ENCODE measurements at places on chromosomes 6 and 20.

- DNase-seq = no peak
Observed at GRCh38 chr6:25706314-25707014, 48.1 kb upstream of the SLC17A4 start.

GRCh38 chr6:26362836-26363220 lies 2.2 kb upstream of the BTN3A2 start:
- DNase-seq = no peak

DNA sequence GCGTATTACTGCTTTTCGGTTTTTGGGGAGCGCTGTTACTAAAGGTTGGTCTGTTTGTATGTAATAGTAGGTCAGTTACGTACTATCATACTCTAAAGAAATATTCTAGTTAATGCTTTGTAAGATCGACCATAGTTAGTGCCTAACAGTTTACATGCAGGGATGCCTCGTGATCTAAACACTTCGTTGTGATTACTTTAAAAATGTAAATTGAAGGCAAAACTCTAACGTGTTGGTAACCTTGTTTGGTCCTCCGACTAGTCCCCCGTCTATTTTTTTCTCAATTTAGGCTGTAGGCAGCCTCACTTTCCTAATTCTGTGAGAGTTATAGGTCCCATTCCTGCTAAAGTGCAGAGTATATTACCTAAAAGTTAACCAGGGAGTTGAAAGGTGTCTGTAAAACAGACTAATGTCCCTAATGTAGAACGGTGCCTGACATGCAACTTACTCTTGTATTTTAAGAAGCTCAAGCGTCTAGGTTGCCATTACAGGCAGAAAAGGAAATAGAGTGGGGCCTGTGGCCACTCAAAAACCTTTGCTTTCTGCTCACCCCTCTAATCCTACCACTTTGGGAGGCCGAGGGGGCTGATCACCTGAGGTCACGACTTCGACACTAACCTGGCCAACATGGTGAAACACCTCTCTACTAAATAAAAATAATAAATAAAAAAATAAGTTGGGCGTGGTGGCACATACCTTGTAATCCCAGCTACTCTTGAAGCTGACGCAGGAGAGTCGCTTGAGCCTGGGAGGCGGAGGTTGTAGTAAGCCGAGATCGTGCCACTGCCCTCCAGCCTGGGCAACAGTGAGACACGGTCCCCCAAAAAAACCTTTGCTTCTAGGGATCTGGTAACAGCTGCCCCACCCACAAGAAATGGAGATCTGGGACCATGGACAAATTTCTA lies 37.8 kb downstream of the HFE start:
- DNase-seq = no peak

DNA sequence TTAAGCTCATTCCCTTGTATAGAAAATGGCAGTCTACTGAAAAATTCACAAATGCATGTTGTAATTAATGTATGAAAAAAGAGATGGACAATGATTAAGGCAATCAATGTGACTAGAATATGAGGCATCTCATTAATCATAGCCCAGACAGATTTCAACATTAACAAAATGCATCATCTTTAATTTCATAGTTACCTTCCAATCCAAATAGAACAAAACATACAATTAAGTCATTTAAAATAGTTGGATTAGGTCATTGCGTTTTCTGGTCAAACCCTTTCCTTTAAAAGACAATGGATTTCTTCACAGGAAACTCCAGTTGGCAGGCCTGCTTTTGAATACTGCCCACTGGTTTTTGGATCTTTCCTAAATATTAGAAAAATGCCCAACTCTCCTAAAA lies 203.9 kb downstream of the HAO1 start:
- no peak for DNase-seq

GRCh38 chr20:63846128-63846771 lies 15.0 kb upstream of the ABHD16B start:
- peak; percentile 75 for DNase-seq

DNA sequence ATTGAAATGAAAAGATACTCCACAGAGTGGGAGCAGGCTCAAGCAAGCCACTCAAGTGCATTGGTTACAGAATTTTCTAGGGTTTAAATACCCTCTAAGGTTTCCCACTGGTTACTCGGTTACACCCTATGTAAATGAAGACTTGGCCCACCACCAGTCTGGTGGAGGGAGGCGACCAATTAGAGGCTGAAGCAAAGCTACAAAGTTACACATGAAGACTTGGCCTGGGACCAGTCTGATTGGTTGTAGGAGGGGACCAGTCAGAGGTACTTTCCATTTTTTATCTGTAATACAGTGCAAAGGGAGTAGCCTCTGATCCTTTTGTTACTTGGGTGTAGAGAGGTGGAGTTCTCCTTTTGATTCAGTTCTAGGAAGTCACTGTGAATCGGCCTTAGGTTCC lies 7.6 kb downstream of the SRSF12 start:
- peak; percentile 85 for DNase-seq

DNA sequence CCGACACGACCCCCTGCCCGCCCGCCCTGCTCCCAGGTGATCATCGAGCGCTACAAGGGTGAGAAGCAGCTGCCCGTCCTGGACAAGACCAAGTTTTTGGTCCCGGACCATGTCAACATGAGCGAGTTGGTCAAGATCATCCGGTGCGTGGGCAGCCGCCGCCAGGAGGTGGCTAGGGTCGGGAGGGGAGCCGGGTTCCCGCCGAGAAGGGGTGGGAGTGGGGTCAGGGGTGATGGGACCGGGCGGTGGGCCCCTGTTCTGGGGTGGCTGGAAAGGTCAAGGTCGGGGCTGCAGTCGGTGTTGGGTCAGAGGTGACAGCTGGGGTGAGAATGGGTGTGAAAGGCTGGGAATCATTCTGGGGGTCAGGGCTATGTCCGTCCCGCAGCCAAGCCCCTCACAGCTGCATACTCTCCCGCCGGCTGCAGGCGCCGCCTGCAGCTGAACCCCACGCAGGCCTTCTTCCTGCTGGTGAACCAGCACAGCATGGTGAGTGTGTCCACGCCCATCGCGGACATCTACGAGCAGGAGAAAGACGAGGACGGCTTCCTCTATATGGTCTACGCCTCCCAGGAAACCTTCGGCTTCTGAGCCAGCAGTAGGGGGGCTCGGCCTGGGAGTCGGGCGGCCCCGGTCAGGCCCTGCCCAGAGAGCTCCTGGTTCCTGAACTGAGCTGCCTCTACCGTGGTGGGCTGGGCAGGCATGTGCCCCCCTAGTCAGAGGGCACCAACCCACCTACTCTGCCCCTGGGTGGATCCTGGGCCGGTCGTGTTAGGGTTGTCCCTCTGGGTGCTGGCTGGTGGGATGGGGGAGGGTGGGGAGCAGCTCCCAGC lies 1.0 kb downstream of the MAP1LC3A start:
- DNase-seq = peak; percentile 26

DNA sequence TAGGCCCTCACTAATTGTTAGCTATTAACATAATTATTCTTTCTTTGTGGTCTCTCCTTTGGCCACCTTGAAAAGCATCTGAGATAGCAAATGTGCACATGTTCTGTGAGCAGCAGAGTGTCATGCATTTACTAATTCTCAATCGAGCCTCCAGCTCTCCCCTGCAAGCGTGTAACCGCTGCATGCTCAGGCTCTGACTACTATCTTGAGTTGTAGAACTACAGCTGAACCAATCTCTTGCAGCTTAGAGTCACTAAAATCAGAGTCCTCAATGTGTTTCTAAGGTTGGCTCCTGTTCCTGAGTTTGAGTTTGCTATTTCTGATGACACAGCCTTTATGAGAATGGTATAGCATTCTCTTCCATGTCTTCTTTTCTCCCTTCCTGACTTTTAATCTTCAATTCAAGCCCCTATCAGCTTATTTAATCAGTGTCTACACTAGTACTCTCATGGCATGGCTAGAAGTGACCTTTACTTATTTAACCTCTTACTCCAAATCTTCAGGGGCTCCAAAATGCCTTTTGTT lies 65.5 kb downstream of the PPP1R3G start:
- no peak for DNase-seq

- DNase-seq = no peak
Observed at GRCh38 chr20:38700926-38701325, 23.4 kb upstream of the SLC32A1 start.

- DNase-seq = no peak
Observed at GRCh38 chr6:39499053-39499452, 176.6 kb upstream of the KCNK16 start.

- no peak for DNase-seq
Observed at GRCh38 chr20:7090811-7091210, 323.3 kb downstream of the BMP2 start.

- no peak for DNase-seq
Observed at GRCh38 chr6:33213166-33213988, 5.1 kb downstream of the RING1 start.

- no peak for DNase-seq
Observed at GRCh38 chr6:136477548-136477947, 72.7 kb downstream of the MAP7 start.

GRCh38 chr20:25126204-25127029 lies 44.5 kb upstream of the VSX1 start:
- DNase-seq = no peak

GRCh38 chr6:81938014-81938856 lies 185.8 kb upstream of the TENT5A start:
- no peak for DNase-seq

DNA sequence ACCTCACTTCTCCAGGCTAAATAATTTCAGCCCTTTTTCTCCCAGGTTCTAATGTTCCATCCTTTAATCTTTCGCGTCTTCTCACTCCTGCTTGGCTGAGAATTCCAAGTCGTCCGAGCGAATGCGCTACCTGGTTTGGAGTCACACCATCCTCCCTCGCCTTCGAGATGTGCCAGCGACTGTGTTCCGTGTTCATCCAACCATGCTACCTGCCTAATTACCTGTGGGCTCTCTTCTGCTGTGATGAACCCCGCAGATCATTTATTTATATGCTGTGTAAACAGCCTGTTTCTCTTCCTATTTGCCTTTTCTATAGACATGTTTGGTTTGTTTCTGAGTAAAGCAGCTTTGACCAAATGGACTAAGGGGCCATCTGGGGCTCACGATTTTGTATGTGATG lies 83.5 kb upstream of the TMEM181 start:
- DNase-seq = no peak

- peak; percentile 16 for DNase-seq
Observed at GRCh38 chr6:94270091-94270948, 851.0 kb upstream of the EPHA7 start.

GRCh38 chr20:4949833-4950178 lies 51.5 kb downstream of the SLC23A2 start:
- DNase-seq = peak; percentile 61

DNA sequence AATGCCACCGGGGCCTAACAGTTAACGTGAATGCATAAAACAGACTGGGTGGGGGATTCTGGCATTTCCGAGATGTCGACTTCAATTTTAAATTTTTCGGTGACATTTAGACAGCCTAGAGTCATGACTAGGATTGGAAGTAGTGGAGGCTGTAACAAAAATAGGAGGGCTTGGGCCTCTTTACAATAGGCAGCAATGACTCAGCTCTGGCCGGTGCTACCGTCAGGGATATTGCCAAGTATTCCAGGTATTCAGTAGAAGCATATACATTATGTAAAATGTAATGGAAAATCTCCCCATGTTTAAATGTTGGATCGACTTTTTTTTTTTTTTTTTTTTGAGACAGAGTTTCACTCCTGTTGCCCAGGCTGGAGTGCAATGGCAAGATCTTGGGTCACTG lies 136.2 kb upstream of the STMND1 start:
- DNase-seq = no peak

GRCh38 chr20:59673288-59673997 lies 69.1 kb downstream of the PHACTR3 start:
- DNase-seq = no peak

GRCh38 chr6:163922562-163922961 lies 508.0 kb downstream of the QKI start:
- DNase-seq = no peak

DNA sequence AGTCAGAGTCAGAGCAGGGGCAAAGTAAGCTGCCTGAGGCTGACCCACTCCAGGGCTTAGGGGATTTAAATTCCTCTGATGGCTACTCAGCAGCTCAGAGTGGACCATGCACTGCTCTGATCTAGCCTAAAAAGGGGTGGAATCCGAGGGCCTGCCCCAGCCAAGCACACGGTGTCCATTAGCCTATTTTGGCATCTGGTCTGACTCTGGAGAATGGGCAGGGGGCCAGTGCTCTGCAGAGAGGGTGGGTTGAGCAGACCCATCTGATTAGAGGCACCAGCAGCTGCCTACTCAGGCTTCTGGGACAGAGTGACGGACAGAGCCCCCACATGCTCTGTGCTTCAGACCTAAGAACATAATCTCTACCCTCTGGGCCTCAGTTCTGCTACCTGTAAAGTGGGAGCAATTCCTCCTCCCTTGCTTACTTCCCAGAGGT lies 25.9 kb upstream of the TGM2 start:
- DNase-seq = no peak

GRCh38 chr6:16404456-16404855 lies 166.1 kb downstream of the GMPR start:
- DNase-seq = no peak

- DNase-seq = no peak
Observed at GRCh38 chr20:19937651-19938420, 79.3 kb upstream of the NAA20 start.

DNA sequence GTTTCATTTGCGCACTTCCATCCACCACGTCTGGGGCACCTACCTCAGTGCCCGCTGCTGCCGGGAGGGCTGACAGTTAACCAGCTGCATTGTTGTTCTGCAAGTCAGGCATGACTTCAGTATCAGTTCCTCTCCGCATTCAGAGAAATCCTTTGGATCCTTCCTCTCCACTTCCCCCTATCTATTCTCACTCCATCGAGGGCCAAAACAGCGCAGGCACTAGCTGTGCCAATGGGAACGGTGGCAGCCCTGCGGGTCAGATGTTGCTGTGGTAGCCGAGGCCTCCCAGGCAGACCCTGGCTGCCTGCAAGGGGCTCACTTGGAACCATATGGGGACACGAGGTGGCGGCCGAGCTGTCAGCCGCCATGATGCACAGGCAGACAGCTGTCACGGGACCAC lies 64.2 kb upstream of the INSM1 start:
- DNase-seq = no peak

DNA sequence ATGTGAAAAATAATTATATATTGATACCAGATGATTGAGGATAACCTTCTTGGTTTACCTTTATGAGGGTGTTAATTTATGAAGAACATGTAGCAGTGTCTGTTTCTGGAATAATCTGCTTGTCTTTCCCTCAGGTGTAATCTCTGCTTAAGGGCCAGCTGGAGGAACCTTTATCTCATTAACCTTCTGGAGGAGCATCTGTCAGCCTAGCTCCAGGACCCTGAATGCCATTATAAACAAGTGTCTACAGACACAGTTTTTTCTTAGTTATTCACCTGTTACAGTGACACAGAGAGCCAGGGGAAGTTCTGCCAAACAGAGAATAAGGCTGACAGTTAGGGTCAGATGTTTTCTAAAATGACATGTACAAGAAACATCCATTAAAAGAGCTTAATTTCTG lies at the start of gene IMPG1:
Gene IMPG1, minus strand, starts transcription at position 101 of the 400 bp plus-strand sequence. CDS start 174 bp downstream, outside the sequence.
- DNase-seq = no peak

DNA sequence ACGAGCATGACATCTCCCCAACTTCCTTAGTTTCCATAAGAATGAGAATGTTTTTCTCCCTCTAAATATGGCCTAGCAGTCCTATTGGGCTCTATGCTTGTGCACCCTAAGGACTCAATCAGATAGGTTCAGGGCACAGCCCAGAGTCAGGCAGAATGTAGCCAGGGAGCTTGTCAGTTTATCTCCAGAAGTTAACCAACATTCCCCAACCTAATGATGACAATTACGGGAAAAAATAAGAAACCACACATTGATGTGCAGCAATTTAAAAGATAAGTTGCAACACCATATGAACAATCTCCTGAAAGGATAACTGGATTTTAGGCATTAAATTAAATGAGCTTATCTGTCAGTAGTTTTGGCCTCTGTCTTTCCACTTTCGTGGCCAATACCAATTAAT lies 71.1 kb downstream of the HDDC2 start:
- DNase-seq = no peak

All from testis (tissue), 5 donors.